Aorta (tissue), 5 donors: ENCODE measurements at places on chromosomes 13 and 19.

DNA sequence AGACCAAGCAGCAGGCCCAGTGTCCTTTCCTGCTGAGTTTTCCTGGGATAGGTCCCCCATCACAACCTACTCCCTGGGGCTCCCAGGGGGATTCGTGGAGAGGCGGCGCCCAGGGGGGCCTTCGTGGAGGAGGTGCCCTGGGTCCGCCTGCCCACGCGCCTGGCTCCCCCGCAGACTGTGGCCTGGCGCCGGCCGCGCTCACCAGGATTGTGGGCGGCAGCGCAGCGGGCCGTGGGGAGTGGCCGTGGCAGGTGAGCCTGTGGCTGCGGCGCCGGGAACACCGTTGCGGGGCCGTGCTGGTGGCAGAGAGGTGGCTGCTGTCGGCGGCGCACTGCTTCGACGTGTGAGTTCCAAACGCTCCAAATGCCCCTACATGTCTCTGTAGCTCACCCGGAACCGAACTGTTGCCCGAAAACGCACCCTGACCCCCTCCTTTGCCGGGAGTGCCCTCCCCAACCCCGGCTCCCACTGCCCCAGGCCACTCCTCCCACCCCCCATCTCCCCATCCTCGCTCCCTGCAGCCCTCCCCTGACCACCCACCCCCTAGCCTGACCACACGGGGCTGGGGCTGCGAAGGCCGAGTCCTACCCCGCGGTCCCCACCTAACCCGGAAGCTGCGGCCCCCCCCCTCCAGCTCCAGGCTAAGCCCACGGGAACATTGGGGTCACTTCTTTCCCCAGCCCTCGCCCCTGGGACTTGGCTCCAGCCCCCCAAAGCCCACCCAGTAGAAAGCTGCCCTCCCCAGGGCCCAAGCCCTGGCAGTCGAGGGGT lies 3.3 kb downstream of the TIMM13 start:
- H3K27ac ChIP-seq: no peak overlapping the region
- H3K4me3 ChIP-seq: no peak overlapping the region
- no peaks in the 10 kb centered on the region for H3K4me1 ChIP-seq
- H3K27me3 ChIP-seq: no peaks in the 10 kb centered on the region
- no peaks in the 10 kb centered on the region for H3K36me3 ChIP-seq
- no peak for DNase-seq

GRCh38 chr19:56933014-56933705 lies 92.6 kb upstream of the PEG3 start:
- no peaks in the 10 kb centered on the region for H3K4me1 ChIP-seq
- H3K36me3 ChIP-seq: no peaks in the 10 kb centered on the region
- H3K27ac ChIP-seq: no peak overlapping the region
- DNase-seq: no peak
- H3K27me3 ChIP-seq: no peaks in the 10 kb centered on the region

DNA sequence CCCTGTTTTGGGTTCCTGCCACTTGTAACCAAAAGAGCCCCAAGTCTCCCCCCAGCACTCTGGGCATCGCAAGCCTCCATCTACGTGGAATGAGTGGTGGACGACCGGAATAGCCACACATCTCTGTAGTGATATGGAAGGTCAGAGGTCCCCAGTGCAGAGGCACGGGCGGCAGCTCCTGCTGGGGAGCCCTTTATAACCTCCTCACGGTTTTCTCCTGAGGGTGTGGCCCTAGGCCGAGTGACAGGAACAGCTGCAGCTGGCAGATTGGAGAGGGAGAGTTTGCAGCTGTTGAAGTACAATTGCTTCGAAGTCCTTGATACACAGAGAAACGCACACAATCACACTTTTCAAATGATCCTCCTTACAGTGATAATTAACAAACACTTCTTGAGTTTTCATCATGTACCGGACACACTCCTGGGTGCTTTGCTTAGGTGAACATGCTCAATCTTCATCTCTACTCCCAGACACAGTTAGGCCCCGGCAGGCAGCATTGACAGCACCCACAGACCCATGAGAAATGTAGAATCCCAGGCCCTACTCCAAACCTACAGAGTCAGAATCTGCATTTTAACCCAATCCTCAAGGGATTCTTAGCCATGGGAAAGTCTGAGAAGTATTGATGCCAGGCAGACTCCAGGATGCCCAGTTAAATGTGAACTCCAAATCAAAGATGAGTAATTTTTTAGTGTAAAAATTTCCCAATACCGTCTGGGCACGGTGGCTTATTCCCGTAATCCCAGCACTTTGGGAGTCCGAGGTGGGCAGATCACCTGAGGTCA lies 4.9 kb upstream of the ZNF787 start:
- DNase-seq: no peak
- H3K4me3 ChIP-seq: no peak overlapping the region
- H3K27ac ChIP-seq: no peak overlapping the region
- no peaks in the 10 kb centered on the region for H3K36me3 ChIP-seq

GRCh38 chr13:32669030-32669646 lies 82.9 kb downstream of the PDS5B start:
- no peak for DNase-seq
- no peak overlapping the region for H3K4me3 ChIP-seq
- H3K4me1 ChIP-seq: no peaks in the 10 kb centered on the region
- no peaks in the 10 kb centered on the region for H3K36me3 ChIP-seq
- H3K27me3 ChIP-seq: no peaks in the 10 kb centered on the region

DNA sequence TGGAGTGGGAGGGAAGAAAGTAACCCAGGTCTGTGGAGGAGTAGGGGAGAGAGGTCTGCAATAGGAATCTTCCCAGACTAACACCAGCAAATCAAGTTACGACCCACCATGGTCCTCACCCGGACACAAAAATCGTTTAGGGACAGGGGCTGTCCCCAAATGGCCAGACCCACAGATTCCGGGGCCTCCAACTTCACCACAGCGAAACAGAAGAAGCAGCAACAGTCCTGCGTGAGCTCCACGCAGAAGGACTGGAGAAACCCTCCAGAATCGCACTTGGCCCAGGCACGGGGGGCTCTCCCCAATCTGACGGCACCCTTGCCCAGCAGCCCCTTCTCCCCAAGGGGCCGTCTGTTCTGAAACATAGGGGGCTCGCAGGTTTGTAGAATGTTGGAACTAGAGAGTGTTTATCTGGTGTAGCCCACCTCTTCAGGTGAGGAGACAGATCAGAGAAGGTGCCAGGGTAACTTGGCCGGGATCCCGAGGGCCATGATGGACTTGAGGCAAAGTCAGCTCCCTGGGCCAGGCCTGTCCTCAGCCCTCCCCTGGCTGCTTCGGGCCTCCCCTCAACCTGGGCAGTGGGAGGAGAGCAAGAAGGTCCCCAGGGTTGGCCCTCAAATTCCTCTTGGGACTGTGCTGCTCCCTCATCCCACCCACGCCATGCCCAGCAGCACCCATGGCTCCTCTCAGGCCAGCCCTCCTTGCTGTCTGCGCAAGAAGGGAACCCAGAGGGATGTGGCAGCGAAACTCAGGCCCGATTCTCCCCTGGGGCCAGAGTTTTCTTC lies 82.5 kb upstream of the GPR183 start:
- DNase-seq: no peak
- no peaks in the 10 kb centered on the region for H3K4me1 ChIP-seq
- H3K27me3 ChIP-seq: no peaks in the 10 kb centered on the region
- no peak overlapping the region for H3K27ac ChIP-seq
- no peaks in the 10 kb centered on the region for H3K36me3 ChIP-seq
- H3K4me3 ChIP-seq: no peak overlapping the region

DNA sequence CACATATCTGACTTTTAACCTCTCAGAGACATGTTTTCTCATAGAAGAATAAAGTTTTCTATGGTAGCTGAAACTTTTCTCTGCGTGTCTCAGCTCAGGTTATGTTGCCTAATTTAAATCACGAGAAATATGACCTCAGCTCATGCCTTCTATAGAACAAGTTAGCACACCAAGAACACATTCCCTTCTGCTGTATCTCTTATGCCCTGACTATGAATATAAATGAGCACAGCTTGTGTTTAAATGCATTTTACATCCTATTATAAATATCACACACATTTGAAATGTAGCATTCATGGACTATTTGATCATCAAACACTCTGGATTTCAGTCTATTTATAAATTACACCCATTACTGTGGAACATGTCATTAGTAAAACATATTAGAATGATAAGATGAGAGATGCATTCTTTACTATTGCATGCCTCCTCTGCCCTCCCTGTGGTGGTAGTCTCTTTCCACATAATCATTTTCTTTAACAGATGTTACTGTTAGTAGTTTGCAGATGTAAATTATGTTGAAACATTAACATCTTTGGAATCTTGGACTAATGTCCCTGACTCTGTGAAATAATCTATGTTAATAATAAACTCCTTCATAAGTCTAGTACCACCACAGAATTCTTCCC lies 2044.9 kb upstream of the PCDH20 start:
- no peak overlapping the region for H3K4me3 ChIP-seq
- H3K4me1 ChIP-seq: no peaks in the 10 kb centered on the region
- DNase-seq: no peak
- H3K27me3 ChIP-seq: no peaks in the 10 kb centered on the region

DNA sequence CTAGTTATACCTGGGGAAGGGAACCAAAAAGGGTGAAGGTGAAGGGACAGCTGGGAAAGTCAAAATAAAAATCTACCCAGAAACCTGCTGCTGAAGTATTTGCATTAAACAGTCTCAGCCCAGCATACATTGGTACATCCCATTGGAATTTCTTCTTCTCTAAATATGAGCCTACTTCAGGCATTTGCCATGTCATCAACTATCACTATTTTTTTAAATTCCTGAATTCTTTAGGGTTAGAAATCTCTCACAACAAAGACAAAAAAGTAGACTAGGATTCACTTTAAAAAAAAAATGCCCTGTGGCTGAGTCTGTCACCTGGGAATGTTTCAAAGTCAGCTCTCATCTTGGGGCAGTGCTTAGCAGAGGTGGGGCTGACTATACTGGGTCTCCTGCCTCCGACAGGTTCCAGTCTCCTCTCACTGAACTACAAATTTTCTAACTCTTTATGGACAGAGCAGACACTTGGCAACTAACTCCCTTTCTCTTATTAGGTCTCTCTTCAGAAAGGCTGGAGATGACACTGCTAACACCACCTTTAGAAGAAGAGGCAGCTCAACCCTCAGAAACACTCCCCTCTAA lies 141.2 kb downstream of the LHFPL6 start:
- H3K27ac ChIP-seq: no peak overlapping the region
- H3K27me3 ChIP-seq: no peaks in the 10 kb centered on the region
- no peaks in the 10 kb centered on the region for H3K36me3 ChIP-seq
- no peak overlapping the region for H3K4me3 ChIP-seq
- peaks cover 2% of the 10 kb centered on the region for H3K4me1 ChIP-seq

DNA sequence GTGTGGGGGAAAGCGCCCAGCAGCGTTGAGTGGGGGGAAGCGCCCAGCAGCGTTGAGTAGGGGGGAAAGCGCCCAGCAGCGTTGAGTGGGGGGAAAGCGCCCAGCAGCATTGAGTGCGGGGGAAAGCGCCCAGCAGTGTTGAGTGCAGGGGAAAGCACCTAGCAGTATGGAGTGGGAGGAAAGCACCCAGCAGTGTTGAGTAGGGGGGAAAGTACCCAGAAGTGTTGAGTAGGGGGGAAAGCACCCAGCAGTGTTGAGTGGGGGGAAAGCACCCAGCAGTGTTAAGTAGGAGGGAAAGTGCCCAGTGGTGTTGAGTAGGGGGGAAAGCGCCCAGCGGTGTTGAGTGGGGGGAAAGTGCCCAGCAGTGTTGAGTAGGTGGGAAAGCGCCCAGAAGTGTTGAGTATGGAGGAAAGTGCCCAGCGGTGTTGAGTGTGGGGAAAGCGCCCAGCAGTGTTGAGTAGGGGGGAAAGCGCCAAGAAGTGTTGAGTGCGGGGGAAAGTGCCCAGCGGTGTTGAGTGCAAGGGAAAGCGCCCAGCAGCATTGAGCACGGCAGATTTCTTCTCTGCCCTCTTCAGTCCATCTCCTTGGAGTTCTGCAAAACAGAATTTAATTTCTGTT lies 138.4 kb downstream of the ATP11A start:
- H3K36me3 ChIP-seq: peaks cover 8% of the 10 kb centered on the region
- no peak overlapping the region for H3K4me3 ChIP-seq
- H3K4me1 ChIP-seq: no peaks in the 10 kb centered on the region
- H3K27me3 ChIP-seq: no peaks in the 10 kb centered on the region
- no peak overlapping the region for H3K27ac ChIP-seq
- no peak for DNase-seq

- DNase-seq: no peak
- H3K4me3 ChIP-seq: no peak overlapping the region
- H3K36me3 ChIP-seq: no peaks in the 10 kb centered on the region
- no peaks in the 10 kb centered on the region for H3K4me1 ChIP-seq
Observed at GRCh38 chr13:69274231-69274630, 833.4 kb upstream of the ATXN8OS start.

DNA sequence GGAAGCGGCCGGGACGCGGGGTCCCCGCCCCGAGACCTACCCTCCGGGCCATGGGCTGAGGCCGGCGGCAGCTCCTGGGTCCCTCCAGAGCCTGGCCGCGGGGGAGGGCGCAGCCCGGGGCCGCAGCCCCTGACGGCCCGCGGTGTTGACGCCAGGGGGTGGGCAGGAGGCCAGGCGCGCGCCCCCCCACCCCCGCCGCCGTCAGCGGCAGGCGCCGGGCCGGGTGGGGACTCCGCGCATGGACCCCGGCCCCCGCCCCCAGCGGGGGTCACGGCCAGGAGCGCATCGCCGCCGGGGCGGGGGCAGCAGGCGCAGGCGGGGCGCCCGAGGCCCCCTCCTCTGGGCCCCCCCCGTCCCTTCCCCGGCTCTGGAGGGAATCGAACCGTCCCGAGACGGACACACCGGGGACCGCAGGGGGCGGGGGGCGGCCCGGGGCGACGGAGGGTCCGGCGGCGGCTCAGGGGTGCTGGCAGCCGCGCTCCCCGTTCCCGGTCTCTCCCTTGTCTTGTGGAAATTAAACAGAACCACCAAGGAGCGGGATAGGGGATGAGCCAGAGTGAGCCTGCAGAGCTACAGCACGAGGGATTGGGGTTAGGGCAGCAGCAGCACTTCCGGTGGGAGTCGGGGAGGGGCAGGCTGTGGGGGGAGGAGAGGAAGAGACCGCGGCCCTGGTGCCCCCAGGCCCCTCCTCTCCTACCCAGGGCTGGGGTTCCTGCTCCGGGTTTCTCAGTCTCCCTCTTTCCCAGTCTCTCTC lies at the start of gene MEIS3:
Gene MEIS3, minus strand, starts transcription at position 498 of the 754 bp plus-strand sequence. Its CDS starts 446 bp downstream, at position 52.
- peak within 1 kb of the TSS; percentile 32 for H3K4me3 ChIP-seq
- no peaks in the 10 kb centered on the region for H3K4me1 ChIP-seq
- peaks cover 2% of the 10 kb centered on the region for H3K27me3 ChIP-seq
- H3K27ac ChIP-seq: no peak within 1 kb of the TSS

- no peak overlapping the region for H3K27ac ChIP-seq
- H3K36me3 ChIP-seq: no peaks in the 10 kb centered on the region
- H3K4me1 ChIP-seq: no peaks in the 10 kb centered on the region
- DNase-seq: peak; percentile 90
Observed at GRCh38 chr19:11530432-11530831, 1.5 kb upstream of the ECSIT start.

- no peaks in the 10 kb centered on the region for H3K4me1 ChIP-seq
- DNase-seq: no peak
- H3K27me3 ChIP-seq: no peaks in the 10 kb centered on the region
- H3K36me3 ChIP-seq: no peaks in the 10 kb centered on the region
- H3K27ac ChIP-seq: no peak overlapping the region
- H3K4me3 ChIP-seq: no peak overlapping the region
Observed at GRCh38 chr13:27334774-27335435, 64.3 kb downstream of the RASL11A start.

- no peak for DNase-seq
- no peaks in the 10 kb centered on the region for H3K4me1 ChIP-seq
- no peak overlapping the region for H3K4me3 ChIP-seq
- H3K27me3 ChIP-seq: no peaks in the 10 kb centered on the region
- H3K27ac ChIP-seq: no peak overlapping the region
Observed at GRCh38 chr19:19606021-19606420, 12.5 kb downstream of the PBX4 start.

GRCh38 chr13:61777271-61777670 lies 361.6 kb upstream of the PCDH20 start:
- H3K36me3 ChIP-seq: no peaks in the 10 kb centered on the region
- DNase-seq: no peak
- H3K4me1 ChIP-seq: no peaks in the 10 kb centered on the region
- H3K27ac ChIP-seq: no peak overlapping the region
- H3K4me3 ChIP-seq: no peak overlapping the region
